ENCODE measurements at places on chromosomes 2 and 18.

GRCh38 chr2:224910574-224910925 is 131.7 kb downstream of the DOCK10 start:
- no peak for DNase-seq

- no peak for DNase-seq
Measured at GRCh38 chr2:99425022-99425421, 64.8 kb downstream of the REV1 start.

- DNase-seq: peak; percentile 16
Measured at GRCh38 chr18:44725300-44726058, 44.8 kb downstream of the SETBP1 start.

GRCh38 chr2:36701918-36702317 is 5.4 kb downstream of the VIT start:
- no peak for DNase-seq

DNA sequence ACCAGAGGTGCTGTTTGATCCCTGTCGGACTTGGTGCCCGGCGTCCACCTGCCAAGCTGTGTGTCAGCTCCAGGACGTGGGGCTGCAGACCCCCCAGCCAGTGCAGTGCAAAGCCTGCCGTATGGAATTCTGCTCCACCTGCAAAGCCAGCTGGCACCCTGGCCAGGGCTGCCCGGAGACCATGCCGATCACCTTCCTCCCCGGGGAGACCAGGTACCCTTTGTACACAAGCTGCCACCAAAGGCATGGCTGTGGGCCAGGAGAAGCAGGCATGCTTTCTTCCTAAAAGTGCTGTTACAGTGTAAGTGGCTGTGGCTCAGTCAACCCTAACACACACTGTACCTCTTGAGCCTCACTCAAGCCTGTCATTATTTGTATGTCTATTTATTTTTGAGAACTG is 103.3 kb downstream of the RNF144A start:
- no peak for DNase-seq

DNA sequence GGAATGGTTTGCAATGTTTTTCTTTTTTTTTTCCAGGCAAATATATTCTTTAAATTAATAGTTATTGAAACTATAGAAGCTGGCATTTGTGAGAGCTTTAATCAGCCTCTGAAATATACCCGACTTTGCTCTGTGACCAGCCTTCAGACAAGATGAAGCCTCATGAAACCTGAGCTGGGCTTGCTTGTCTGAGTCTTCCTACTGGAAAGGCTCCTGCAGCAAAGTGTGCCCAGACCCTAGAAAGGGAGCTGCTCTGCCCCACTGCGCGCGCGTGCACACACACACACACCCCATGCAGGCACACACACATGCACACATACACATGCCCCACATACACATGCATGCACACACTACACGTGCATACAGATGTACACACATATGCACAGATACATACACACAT is 203.3 kb upstream of the NT5C1B start:
- DNase-seq: no peak

DNA sequence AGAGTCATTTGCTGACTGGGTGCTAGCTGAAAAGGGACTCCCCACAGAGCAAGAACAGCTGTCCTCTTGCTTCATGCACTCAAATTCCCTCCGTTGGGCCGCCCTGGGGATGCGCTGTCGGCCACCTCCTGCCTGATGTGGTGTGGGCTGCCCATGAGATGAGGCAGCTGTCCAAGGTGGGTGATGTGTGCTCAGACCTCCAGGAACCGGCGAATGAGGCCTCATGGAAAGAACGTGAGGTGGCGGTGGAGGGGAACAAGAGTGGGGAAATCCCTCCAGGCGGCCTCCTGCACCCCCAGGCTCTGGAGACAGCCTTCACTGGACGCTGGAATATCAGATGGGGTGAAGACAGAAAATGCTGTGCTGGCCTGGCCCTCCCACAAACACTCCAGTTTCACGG is 79.8 kb downstream of the LONRF2 start:
- DNase-seq: no peak

DNA sequence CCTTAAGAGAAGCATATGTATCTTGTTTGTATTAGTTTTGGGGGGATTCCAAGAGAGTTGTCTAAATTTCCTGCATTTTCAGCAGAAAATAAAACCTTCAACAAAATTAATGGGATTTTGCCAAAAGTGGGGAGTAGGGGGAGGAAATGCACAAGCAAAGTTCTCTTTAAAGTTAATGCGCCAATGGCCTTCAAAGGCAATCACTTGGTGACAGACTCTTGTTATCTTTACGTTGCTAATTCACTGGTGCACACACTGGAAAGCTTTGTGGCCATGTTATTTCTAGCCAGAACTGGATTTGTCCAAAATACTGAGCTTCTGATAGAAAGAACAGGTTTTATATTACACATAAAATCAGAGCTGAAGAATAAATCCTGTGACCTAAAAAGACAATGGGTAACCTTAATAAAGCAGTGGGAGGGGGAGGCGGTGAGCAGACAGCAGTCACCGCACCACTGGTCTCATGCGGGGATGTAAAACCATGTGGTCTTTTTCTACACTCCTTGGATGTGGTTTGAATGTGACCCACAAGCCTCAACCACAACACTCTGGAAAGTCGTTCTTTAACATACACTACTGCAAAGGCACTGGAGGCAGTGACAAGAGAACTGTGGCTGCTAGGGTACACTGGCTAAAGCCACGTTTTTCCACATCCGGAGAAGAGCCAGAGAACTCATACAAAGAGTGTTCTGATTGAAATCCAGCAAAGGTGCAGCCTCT is 176.9 kb upstream of the SMAD7 start:
- no peak for DNase-seq

- peak; percentile 48 for DNase-seq
Measured at GRCh38 chr2:169362118-169362893, at the start of gene LRP2. Gene LRP2 (minus strand): TSS chr2:169362534. CDS start chr2:169362399, 135 bp downstream.

DNA sequence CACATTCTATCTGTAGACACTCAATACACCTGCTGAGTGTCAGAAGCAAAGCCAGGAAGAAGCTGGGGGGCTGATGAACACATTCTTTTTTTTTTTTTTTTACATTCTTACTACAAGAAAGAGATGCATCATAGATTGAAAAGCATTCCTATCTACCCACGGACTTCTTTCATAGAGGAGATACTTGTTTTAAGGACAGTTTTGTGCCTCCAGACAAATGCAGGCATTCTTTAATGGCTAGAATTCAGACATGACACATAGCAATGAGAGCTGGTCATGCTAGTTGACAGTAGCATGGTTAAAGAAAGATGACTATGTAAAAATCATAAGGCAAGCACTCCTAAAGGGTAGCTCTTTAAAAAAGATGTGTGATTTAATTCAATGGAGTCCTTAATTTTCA is 110.2 kb downstream of the EPHA4 start:
- no peak for DNase-seq

DNA sequence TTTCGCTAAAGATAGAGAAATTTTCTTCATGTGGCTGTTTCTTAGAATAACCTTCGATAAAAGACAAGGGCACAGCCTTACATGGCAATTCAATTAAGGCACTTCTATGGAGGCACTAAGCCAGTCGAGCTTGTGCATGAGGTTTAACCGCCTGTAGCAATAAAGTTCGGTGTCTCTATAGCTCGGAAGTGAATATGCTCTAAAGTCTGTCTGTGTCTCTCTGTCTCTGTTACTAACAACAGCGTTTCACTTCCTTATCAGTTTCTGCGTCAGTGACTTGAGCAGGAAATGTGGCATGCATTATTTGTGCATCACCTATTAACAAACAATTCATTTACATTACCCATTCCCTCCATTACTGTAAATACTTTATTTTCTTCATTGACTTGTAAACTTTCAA is 365.1 kb upstream of the NETO1 start:
- no peak for DNase-seq

GRCh38 chr2:101388232-101388631 is 929 bp upstream of the CREG2 start:
- no peak for DNase-seq

Measured in CD8-positive, alpha-beta T cell (primary cell).